Neural crest cell (in vitro differentiated cells): ENCODE measurements at places on chromosomes 1 and 21. TPM values are rescaled to one million over a fixed set of nuclear protein-coding genes. Genes with fewer than 3 reads are reported as not detected.

The PLD5 gene
- 0.84 and 1.1 TPM in 2 replicates for total RNA-seq

The SZT2 gene
- 39.4 and 42.0 TPM in 2 replicates for total RNA-seq

The ERICH3 gene
- total RNA-seq = 0.32 TPM in 1 of 2 replicates, not detected in the other

The TDRD5 gene
- not detected in 2 replicates for total RNA-seq

The HLX gene
- 0.43 and 0.61 TPM in 2 replicates for total RNA-seq

The PTPN7 gene
- not detected in 2 replicates for total RNA-seq

The CD48 gene
- not detected in 2 replicates for total RNA-seq

The FAM151A gene
- total RNA-seq = not detected in 2 replicates

The GBP6 gene
- not detected in 2 replicates for total RNA-seq

The RXRG gene
- 6.7 and 6.8 TPM in 2 replicates for total RNA-seq

The CRYAA gene
- total RNA-seq = not detected in 2 replicates

The TMEM82 gene
- not detected in 2 replicates for total RNA-seq

The BEND5 gene
- total RNA-seq = 18.0 and 18.2 TPM in 2 replicates

The CCDC181 gene
- 7.5 TPM in 2 replicates for total RNA-seq

The CD5L gene
- total RNA-seq = not detected in 2 replicates

The FMO5 gene
- total RNA-seq = 0.36 and 0.47 TPM in 2 replicates

The SEC16B gene
- total RNA-seq = 1.4 and 2.1 TPM in 2 replicates

The KISS1 gene
- not detected in 2 replicates for total RNA-seq

The MYOC gene
- not detected in 2 replicates for total RNA-seq

The YTHDF2 gene
- 139 and 150 TPM in 2 replicates for total RNA-seq

The MAEL gene
- total RNA-seq = 0.20 and 0.21 TPM in 2 replicates

The TMEM79 gene
- total RNA-seq = 4.3 and 4.6 TPM in 2 replicates

The RNU1-1 gene
- 2,478 and 3,042 TPM in 2 replicates for total RNA-seq

The TMEM52 gene
- total RNA-seq = 3.7 and 4.6 TPM in 2 replicates

The AK5 gene
- total RNA-seq = 1.1 and 1.7 TPM in 2 replicates

The FAM72D gene
- 5.9 and 6.2 TPM in 2 replicates for total RNA-seq

The AGMAT gene
- total RNA-seq = 1.2 and 1.4 TPM in 2 replicates

The BTBD19 gene
- total RNA-seq = 5.5 and 6.5 TPM in 2 replicates

The SLC6A9 gene
- 20.9 and 22.8 TPM in 2 replicates for total RNA-seq

The KRTAP21-2 gene
- not detected in 2 replicates for total RNA-seq

The C4BPA gene
- total RNA-seq = not detected in 2 replicates

The OLFM3 gene
- total RNA-seq = 0.23 and 0.25 TPM in 2 replicates

The SPATA45 gene
- total RNA-seq = 0.68 and 1.3 TPM in 2 replicates

The C1orf226 gene
- total RNA-seq = 9.3 and 9.8 TPM in 2 replicates

The F13B gene
- total RNA-seq = not detected in 2 replicates

The GNG12 gene
- 18.4 and 18.5 TPM in 2 replicates for total RNA-seq

The FAAH gene
- total RNA-seq = 16.2 and 17.4 TPM in 2 replicates

The GPR52 gene
- total RNA-seq = 0.27 and 0.75 TPM in 2 replicates

The LRRC53 gene
- not detected in 2 replicates for total RNA-seq

The CYYR1 gene
- 18.2 and 20.1 TPM in 2 replicates for total RNA-seq

The UTP11 gene
- total RNA-seq = 41.2 and 44.5 TPM in 2 replicates

The TLCD4 gene
- total RNA-seq = 0.89 and 1.2 TPM in 2 replicates

The METTL18 gene
- 10.0 and 12.3 TPM in 2 replicates for total RNA-seq

The PGD gene
- total RNA-seq = 484 and 496 TPM in 2 replicates

The TSTD1 gene
- total RNA-seq = 6.7 and 7.2 TPM in 2 replicates

The VSIG8 gene
- total RNA-seq = not detected in 2 replicates

The LAMC2 gene
- total RNA-seq = not detected in 2 replicates

The AUNIP gene
- 13.6 and 15.2 TPM in 2 replicates for total RNA-seq

The OR2L2 gene
- total RNA-seq = 0.09 TPM in 2 replicates

The NPPA gene
- not detected in 2 replicates for total RNA-seq

The HOOK1 gene
- 2.1 TPM in 2 replicates for total RNA-seq

The SPRR2A gene
- total RNA-seq = not detected in 2 replicates
